ENCODE measurements at places on chromosomes 2 and 18.

- DNase-seq: no peak
Measured at GRCh38 chr2:208627110-208627884, 220.7 kb downstream of the PTH2R start.

- peak; percentile 13 for DNase-seq
Measured at GRCh38 chr2:68251855-68252399, 405 bp downstream of the PPP3R1 start.

DNA sequence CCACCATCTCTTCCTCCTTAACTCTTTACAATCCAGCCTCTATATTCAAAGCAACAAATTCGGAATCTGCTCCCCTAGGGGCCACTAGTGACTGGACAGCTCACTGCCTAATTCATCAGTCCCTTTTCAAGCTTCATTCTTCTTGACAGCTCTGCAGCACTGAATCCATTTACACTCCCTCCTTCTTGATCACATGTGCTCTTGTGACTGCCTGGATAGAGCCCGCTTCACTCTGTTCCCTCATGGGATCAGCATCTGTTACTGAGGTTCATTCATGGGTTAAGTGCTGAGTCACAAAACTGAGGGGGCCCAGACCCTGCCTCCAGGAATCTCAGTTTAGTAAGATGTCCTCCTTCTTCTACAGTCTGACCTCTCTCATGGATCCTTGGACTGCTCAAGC, 81.5 kb downstream of the CYRIA start:
- no peak for DNase-seq

GRCh38 chr2:207216457-207216856, 50.7 kb upstream of the KLF7 start:
- DNase-seq: no peak

DNA sequence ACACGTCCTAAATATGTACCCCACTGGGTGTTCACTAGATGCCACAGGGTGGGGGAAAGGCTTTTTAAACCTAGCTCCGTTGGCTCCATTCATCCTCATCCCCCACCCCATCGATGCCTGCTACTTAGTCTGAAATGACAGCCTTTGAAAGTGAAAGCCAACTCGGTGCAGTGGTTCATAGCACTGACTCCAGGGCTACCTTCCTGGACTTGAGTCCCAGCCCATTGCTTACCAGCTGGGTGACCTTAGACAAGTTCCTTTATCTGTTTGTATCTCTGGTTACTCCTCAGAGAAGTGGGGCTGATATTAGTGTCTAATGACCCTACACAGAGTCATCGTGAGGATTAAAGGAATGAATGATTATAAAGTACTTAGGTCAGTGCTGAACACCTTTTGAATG, 24.4 kb downstream of the EHD3 start:
- DNase-seq: no peak

GRCh38 chr18:10688766-10689165, 162.9 kb downstream of the NAPG start:
- DNase-seq: no peak

- no peak for DNase-seq
Measured at GRCh38 chr2:124524155-124524915, 499.2 kb downstream of the CNTNAP5 start.

- DNase-seq: no peak
Measured at GRCh38 chr2:199409759-199410529, 47.8 kb downstream of the SATB2 start.

- DNase-seq: no peak
Measured at GRCh38 chr2:112601754-112602153, 17.3 kb downstream of the CHCHD5 start.

GRCh38 chr18:7666195-7666776, 99.2 kb downstream of the PTPRM start:
- DNase-seq: no peak

DNA sequence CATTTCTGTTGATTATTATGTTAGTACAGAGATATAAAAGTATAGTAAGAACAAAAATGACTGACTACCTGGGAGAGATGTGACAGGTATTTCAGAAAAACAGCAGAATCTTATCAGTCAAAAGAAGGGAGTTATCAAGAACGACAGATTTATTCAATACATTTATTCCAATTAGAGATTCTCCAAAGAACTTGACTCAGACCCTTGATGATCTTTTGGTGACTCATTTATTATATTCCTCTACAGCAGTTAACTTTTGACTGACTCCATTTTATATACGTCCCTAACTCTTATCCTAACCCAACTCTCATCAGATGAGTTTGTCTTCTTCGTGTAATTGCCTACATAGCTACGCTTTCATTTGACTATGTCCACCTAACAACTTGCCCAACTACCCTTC, 91.1 kb downstream of the C2orf74 start:
- no peak for DNase-seq

DNA sequence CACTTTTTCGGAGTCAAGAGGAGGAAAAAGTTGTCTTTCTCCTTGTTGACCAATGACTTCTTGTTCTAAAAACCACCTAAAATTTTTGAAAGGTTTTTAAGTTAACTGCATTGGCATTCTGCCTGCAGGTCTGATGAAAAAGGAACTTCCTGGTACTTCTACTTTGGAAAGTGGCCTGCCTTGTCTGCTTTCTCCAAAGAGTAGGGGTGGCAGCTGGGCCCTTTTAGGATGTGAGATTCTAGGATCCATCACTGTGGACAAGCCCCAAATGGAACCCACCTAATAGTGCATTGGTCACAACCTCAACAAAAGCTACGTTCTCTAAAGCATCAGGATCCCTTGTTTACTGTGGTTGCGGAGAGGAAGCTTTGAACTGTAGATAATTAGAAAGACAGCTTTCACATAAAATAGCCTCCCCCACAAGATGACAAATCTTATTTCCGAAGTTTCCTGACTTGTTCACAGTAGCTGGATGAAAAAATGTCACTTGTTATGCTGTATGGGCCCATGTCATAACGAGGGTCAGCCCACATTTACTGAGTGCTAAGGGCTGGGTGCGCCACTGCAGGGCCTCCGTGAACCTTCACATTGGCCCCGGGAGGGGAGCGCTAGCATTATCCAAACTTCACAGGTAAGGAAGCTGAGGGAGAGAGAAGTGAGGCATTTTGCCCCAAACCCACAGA, 17.4 kb downstream of the ASPRV1 start:
- DNase-seq: no peak

DNA sequence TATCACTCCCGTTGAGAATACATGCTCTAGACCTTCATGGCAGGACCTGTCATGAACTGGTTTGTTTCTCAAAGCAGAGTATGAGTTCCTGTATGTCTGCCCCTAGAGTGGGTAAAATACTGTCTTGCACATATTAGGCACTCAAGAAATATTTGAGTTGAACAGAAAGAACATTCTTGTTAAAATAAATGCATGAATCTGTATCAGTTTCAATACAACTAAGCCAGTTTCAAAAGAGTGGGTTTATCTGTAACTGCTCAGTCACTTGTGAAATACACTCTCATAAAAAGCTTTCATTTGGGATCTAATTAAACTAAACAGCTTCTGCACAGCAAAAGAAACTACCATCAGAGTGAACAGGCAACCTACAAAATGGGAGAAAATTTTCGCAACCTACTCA, 69.2 kb downstream of the RFTN2 start:
- DNase-seq: no peak

DNA sequence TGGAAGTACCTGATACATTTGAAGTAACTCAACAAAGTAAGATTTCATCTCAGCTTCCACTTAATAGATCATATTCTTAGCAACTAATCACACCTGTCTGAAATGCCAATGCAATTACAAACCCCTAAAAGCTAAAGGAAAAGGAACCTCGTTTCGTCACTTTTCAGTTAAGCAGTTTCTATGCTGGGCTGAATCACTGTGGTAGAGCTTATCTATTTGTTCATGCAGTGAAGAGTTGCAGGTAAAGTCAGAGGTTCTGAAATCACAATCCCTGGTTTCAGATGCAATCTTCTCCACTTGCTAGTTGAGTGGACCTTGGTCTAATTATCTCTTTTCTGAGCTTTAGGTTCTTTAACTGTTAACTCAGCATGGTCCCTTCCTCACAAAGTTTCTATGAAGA, 6.3 kb downstream of the HRH4 start:
- no peak for DNase-seq

- no peak for DNase-seq
Measured at GRCh38 chr2:179335732-179336131, 71.1 kb upstream of the SESTD1 start.

- DNase-seq: no peak
Measured at GRCh38 chr18:74880706-74881278, 283.1 kb downstream of the ZNF407 start.

GRCh38 chr2:159497847-159498246, 118.5 kb downstream of the BAZ2B start:
- no peak for DNase-seq

GRCh38 chr2:146496248-146496647, 1348.6 kb upstream of the ACVR2A start:
- DNase-seq: no peak

DNA sequence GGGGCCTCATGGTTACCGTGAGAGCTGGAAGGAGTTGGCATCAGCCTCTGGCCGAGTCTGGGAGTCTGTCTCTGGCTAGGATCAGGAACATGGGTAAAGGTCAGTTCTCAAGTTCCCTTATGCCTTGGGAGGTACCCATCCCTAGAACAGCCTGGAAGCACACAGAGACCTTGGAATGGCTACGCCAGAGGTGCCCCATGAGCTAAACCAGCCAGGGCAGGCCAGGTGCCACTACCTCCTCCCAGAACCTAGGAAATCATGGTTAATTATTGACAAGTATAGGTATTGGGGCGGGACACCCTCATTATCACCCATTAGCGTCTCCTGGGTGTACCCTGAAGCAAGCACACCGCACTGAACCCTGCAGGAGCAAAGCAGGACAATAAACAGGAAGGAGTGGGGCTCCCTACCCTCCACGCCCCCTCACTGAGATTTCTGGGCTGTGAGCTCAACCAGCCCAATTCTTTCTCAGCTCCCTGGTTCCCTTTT, 3.0 kb upstream of the ASPRV1 start:
- DNase-seq: no peak

DNA sequence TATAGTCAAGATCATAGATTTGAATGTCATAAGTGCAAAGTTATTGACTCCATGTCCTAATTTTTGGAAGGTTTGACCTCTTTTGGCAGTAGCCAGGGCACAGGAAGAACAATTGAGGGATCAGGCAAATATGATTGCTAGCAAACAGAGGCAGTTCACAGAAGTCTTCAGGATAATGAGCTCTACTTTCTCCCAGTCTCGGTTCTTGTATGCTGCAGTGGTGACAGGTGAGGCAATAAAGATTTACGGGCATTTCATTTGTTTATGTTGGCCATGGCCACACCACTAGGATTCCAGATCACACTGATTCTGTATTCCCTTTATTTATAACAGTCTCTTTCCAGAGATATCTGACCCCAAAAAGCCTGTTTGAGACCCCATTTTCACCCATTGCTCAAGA, 137.5 kb downstream of the UBR3 start:
- DNase-seq: no peak

- no peak for DNase-seq
Measured at GRCh38 chr2:199485732-199486335, 28.1 kb upstream of the SATB2 start.

- DNase-seq: no peak
Measured at GRCh38 chr2:190216829-190217228, 102.8 kb downstream of the HIBCH start.

DNA sequence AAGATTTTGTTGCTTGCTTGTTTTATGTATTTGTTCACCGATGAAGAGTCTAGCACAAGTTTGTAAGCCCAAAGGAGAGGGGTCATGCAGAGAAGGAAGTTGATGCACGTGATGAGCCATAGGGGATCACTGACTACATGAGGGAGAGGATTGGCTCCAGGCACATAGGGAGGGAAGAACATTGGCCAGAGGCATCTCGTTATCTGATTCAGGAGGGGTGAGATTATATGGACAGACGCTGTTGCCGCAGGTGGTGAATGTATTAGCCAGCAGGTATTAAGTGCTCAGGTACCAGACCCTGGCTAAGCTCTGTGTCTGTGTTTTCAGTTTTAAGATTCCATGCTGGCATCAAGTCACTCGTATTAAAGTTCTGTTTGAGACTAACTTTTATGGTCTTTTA, 91.8 kb upstream of the CHST9 start:
- DNase-seq: no peak

DNA sequence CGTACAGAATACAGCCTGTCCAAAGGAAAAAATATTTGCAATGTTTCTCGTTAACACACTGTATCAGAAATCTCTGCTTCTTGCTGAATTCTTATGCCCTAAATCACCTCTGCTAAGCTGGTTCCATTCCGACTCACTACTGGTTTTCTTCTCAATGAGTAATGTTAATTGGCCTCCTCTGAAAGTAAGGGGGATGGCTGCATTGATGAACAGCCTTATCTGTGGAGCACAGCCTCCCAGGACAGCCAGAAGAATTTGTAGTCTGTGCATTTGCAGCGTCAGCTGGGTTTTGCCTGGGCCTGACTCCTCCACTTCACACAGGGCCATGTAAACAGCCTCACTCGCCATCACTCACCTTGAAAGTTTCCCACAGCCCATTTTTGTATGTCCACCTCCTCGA, 127.7 kb downstream of the RNF152 start:
- DNase-seq: no peak

- no peak for DNase-seq
Measured at GRCh38 chr2:95054016-95054415, 28.5 kb downstream of the MAL start.

GRCh38 chr18:24763765-24764513, 303.5 kb downstream of the HRH4 start:
- DNase-seq: no peak

- no peak for DNase-seq
Measured at GRCh38 chr2:224109751-224110150, 70.7 kb upstream of the SERPINE2 start.

GRCh38 chr2:191303140-191304005, 58.2 kb downstream of the MYO1B start:
- DNase-seq: no peak

DNA sequence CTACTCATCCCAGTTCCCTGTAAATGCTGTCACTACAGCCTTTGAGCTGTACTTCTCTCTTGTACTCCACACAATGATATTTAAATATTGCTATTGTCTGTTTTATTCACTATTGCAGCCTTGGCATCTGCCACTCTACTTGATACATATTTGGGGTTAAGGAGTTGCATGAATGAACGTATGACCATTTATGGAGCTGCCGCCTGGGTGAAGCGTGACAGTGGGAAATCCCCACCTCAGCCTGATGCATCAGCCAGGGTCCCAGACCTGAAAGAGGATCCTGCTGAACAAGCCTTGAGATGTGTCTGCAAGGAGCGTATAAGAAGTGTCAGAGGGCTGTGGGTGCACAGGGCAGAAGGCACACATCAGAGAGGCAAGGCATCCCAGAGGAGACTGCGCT, 39.1 kb downstream of the MRPL35 start:
- no peak for DNase-seq

GRCh38 chr2:20990442-20991430, 53.1 kb downstream of the APOB start:
- no peak for DNase-seq

- DNase-seq: no peak
Measured at GRCh38 chr18:62587689-62588088, 64.9 kb downstream of the ZCCHC2 start.

- no peak for DNase-seq
Measured at GRCh38 chr2:12816379-12817306, 99.9 kb downstream of the TRIB2 start.

GRCh38 chr2:15734674-15735483, 143.2 kb downstream of the DDX1 start:
- DNase-seq: no peak

- DNase-seq: no peak
Measured at GRCh38 chr18:22066083-22066485, 103.3 kb upstream of the GATA6 start.

GRCh38 chr2:113200236-113200635, 26.5 kb downstream of the PSD4 start:
- no peak for DNase-seq
